ENCODE measurements at places on chromosomes 12 and 14.

- no peak for DNase-seq
These were observed 64.5 kb upstream of the DAAM1 start for GRCh38 chr14:59123975-59124374.

DNA sequence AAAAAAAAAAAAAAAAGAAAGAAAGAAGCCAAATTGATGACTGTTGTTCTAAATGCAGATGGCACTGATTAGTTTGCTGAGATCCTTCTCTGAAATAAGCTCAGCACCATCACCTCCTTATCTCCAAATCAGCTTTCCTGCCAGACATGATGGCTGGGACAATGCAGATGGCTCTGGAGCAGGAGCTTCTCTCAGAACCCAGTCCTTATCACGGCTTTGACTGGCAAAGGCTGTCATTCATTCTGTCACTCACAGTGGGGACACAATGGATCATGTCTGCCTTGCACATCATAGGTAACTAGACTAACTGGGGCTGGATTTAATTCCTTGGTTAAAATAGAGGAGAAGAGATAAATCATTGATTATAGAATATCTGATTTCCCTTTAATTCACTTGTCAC, 146.3 kb downstream of the PDZRN4 start:
- no peak for DNase-seq

DNA sequence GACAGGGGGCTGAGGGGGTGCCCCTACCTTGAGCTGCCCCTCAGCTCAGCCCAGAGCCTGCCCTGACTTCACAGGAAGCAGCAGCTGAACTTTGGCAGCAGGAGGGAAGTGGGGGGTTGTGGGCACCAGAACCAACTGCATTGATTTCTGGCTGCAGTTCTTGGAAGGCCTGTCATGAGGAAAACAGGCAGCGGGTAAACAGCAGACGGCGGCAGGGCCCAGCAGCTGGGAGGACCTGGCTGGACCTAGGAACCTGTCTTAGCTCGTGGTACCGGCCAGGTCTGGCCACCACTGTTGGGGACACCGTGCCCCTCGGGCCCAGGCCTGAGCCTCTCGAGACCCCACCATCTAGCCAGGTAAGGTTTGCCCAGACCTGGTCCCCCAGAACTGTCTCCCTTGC, 154.2 kb upstream of the MYL2 start:
- no peak for DNase-seq

GRCh38 chr12:32062881-32063280, 43.8 kb upstream of the BICD1 start:
- DNase-seq, result no peak

DNA sequence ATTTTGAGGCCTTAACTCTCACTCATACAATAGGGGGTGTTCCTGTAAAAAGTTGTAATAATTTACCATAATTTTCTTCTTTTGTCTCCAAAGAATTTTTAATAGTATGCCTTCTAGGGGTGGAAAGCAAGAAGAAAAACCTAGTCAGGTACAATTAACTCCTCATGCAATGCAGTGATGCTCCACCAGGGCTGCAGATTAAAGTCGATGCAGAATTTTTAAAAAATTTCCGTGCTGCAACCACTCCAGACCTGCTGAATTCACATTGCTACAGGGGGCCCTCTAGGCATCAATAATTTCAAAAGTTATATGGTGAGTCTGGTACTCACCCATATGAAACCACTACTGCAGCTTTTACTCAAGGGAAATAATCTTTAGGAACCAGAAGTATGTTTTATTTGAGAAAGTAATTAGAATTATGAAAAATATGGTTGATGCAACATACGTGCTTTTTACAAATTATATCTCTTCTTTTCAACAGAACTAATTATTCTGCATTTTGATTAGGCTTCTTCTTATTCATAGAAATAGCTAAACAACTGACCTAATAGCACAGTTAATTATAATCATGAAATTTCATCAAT, 353.2 kb downstream of the BCAT1 start:
- no peak for DNase-seq

GRCh38 chr14:34012369-34012768, 61.5 kb upstream of the EGLN3 start:
- no peak for DNase-seq

- DNase-seq, result no peak
These were observed 102.9 kb upstream of the RFLNA start for GRCh38 chr12:124191966-124192365.

- no peak for DNase-seq
These were observed 117.4 kb upstream of the RTL1 start for GRCh38 chr14:101020834-101021370.

- DNase-seq, result no peak
These were observed 168.6 kb downstream of the NOVA1 start for GRCh38 chr14:26429205-26429604.

DNA sequence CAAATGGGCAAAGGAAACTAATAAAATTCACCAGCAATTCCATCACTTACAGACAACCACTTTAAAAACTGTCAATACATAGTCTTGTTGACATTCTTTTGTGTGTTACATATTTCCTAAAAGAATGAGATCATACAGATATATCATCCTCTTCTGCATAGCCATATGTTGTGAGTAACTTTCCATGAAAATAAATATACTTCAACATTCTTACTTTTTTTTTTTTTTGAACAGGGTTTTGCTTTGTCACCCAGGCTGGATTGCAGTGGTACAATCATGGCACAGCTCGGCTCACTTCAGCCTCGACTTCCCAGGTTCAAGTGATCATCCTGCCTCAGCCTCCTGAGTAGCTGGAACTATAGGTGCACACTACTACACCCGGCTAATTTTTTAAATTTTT, 20.9 kb downstream of the ZC2HC1C start:
- DNase-seq, result no peak

DNA sequence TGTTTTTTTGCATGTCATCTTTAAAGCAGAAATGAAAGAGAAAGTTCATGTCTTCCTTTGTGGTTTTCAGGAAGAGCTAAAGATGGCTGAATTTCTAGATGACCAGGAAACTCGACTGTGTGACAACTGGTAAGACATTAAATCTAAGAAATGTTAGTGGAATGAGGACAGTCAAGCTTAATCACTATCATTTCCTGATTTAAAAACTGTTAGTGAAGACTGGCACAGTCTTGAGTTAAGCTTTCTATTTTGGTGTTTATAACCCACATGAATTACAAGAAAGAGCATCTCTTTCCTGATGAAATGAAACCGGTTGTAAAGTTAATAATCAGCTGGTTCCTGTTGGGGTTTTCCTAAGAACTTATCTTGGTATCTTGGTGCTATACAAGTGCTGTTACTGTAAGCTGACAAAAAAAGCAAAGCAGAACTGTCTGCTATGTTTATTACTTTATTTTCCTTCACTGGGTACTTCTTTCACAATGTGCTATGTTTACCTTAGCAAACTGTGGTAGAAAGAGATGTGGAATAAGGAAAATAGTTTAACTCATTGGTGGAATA, 5.2 kb downstream of the TRAFD1 start:
- no peak for DNase-seq

GRCh38 chr14:96554315-96554910, 52.2 kb downstream of the PAPOLA start:
- no peak for DNase-seq

All from pulmonary artery endothelial cell (primary cell).